LNCaP clone FGC (cell line): ENCODE measurements at places on chromosomes 16 and 17.

DNA sequence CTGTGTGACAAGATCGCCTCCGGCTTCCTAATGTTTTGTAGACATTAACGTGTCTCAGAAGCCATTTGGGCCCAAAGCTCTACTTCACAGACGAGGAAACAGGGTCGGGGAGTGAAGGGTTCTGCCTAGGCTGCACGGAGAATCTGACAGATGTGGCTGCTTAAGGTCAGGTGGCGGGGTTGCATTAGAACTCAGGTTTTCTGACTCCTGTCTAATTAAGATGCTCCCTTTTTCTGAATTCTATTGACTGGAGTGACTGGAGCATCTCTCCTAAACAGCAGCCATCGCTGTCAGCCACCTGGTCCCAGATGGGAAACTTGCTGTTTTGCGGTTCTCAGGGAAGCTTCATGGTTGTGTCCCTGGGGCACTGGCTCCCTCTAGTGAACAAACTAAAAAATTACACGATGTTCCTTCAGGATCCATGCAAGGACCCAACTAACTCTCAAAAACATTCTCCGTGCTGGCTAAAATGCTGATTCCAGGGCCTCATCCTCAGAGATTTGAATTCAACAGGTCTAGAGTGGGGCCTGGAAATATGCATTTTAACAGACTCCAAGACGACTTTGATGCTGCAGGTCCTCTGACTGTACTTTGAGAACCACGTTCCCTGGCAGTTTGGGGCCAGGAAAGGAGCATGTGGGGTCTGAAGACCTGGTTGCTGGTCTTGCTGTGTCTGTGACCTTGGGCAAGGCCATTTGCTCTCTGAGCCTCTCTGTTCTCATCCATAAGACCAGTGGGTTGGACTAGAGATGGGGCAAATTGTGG, 117.4 kb downstream of the IRF8 start:
- DNase-seq: peak; percentile 3

DNA sequence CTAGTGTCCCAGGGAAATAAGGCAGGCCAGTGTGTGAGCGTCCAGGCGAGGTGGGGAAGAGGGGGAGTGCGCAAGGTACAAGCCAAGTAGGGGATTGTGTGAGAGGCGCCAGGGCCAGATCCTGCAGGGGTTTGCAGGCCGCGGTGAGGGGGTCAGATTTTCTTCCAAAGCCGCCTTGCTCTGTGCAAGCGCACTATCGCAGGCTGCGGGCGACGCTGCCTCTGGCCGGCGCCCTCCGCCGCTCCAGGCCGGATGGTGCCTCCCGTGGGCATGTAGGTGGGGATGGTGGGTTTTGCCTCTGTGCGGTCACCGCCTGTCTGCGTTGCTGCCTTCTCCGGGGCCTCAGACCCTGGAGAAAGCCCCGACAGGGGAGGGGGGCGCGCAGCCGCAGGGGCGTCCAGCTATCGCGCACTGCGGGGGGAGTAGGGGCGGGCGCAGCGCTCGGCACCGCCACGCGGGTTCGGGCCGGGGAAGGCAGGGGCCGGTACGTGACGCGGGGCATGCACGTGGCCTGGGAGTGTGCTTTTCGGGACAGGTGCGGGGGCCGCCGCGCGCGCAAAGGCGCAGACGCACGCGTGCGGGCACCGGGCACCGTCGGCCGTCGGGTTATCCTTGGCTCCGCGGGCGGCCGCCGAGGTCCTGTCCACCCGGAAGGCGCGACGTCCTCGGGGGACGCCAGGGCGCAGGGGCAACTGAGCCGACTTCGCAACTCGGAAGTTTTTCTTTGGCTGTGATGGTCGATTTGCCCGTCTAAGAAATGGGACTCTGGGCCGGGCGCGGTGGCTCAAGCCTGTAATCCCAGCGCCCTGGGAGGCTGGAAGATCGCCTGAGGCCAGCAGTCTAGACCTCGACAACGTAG, 1.1 kb upstream of the HAPSTR1 start:
- DNase-seq: no peak

DNA sequence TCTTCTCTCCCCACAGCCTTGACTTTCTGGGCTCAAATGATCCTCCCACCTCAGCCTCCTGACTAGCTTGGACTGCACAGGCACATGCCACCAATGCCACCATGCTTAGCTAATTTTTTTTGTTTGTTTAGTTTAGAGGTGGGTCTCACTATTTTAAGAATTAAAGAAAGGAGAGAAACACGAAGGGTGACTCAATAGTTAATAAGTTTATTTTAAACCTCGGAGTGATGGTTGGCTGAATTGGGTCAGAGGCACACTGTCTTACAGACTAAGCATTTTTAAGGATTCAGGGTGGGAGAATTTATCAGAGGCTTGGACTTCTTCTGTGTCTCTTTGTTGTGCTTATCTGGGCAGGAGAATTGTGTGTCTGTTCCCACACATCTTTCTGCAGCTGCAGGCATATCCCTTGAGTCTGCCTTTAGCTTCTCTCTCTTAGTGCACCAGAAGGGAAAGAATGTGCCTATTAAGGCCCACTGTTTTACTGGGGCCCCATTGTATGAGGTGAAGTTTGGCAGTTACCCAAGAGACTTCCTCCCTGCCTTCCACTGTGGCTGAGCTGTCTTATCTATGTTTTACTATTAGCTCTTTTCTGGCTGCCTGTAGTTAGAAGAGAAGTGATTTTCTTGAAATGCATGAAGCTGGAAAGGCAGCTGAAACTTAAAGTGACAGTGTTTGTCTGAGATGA, 2172.0 kb downstream of the TP53TG3F start:
- no peak for DNase-seq

GRCh38 chr17:59506894-59507726, 58.3 kb upstream of the DHX40 start:
- no peak for DNase-seq

- peak; percentile 52 for DNase-seq
Measured at GRCh38 chr17:32659419-32659842, 172.6 kb downstream of the CDK5R1 start.

DNA sequence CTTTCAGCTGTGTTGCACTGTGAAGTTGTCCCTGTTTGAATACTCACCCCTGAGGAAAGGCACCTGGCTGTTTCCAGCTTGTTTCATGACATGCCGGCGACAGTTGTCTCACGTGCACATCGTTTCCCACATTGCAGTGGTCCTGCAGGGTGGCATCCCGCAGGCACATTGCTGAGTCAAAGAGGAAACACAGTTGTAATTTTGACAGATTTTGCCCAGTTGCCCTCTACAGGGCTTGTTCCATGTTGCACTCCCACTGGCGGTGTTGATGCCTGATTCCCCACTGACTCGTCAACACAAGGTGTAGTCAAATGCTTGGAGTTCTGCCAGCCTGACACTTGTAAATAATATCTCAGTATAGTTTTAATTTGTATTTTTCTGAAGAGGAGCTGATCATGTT, 23.8 kb downstream of the EPN2 start:
- DNase-seq: peak; percentile 62

GRCh38 chr17:4823373-4824089, 9.6 kb upstream of the MINK1 start:
- no peak for DNase-seq

DNA sequence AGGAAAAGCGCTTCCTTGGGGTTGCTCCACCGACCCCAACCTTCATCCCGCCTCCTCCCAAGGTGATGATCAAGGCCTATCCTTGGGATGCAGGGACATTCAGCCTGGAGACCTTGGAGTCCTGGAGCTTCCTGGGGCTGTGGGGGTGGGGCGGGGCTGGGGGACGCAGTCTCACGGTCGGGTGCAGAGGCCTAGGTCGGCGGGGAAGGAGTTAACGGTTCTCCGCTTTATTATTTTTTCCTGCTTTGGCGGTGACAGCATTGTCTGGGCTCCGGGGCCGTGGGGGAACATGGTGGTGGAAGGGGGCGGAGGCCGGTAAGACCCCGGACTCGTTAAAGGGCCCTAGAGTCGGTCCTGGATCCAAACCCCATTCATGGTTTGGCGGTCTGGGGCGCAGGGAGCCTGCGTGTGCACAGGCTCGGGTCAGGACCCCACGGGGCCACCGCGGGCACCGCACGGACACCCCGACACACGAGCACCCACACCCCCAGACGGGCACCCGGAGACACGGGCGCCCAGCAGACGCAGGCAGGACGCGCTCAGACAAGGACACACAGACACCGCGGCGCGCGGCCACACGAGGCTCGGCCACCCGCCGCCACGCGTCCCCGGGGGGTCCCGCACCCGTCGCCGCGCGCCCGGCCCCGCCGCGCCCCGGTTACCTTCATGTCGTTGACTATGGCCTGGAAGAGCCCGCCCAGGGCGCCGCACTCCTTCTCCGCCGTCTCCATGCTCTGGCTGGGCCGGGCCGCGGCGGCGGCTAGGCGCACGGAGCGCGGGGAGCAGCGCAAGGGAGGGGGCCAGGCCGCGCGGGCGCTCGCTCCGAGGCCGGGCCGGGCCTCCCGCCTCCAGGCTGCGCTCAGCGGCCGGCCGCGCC, 554 bp downstream of the MTSS2 start:
- no peak for DNase-seq

DNA sequence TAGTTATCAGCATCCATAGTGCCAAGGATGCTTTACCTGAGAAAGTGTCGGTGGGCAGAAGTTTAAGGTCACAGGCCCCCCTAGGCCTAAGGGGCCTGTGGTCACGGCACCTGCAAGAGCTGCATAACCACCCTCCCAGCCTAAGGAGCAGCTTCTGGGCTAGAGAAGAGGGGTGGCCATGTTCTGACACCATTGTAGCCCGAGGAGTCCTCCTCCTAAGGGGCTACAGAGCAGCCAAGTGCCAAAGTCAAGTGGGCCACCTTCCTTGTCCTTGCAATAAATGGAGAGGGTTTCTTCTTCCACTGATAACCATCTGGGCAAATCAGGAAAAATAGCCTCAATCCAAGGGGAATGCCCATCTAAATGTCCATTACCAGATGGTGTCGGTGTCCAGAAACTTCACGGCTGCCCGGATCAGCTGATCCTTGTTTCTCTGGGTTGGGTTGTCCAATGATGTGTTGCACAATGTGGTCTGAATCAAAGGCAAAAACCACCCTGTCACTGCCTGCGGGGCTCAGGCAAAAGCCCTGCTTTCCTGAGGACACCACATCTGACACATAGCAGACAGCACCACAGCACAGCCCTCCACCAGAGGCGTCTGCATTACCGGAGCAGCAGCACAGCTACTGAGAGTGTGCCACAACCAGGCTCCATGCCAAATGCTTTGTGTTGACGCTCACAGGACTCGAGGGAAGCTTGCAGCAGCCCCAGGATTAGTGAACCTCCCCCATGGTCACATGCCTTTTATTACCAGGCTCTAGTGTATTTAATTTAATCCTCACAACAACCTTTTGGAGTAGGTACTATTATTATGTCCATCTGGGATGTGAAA, 12.8 kb downstream of the ATPAF2 start:
- DNase-seq: no peak
